ENCODE measurements at places on chromosomes 6 and 20. TPM values are rescaled to one million over a fixed set of nuclear protein-coding genes. Genes with fewer than 3 reads are reported as not detected.

ZBTB2 gene
- 10.0 TPM for total RNA-seq

NKAPL gene
- not detected for total RNA-seq

COL10A1 gene
- not detected for total RNA-seq

FAM217A gene
- not detected for total RNA-seq

DOK5 gene
- not detected for total RNA-seq

CPXM1 gene
- not detected for total RNA-seq

BTN1A1 gene
- total RNA-seq: not detected

WFDC12 gene
- not detected for total RNA-seq

OPRL1 gene
- total RNA-seq: not detected

ARHGAP40 gene
- total RNA-seq: not detected

NOX3 gene
- total RNA-seq: not detected

HEY2 gene
- total RNA-seq: 1.7 TPM

ATF6B gene
- total RNA-seq: 111 TPM

ZSCAN23 gene
- not detected for total RNA-seq

C20orf96 gene
- 5.4 TPM for total RNA-seq

ID4 gene
- not detected for total RNA-seq

ID1 gene
- 340 TPM for total RNA-seq

PAQR8 gene
- 19.6 TPM for total RNA-seq

BIRC7 gene
- not detected for total RNA-seq

FOXQ1 gene
- 46.9 TPM for total RNA-seq

AVP gene
- total RNA-seq: not detected

MOCS1 gene
- 15.4 TPM for total RNA-seq

RSPH9 gene
- total RNA-seq: not detected

CAGE1 gene
- not detected for total RNA-seq
